Activated T-cell treated with anti-CD3 and anti-CD28 coated beads for 24 hours (primary cell): ENCODE measurements at places on chromosomes 11 and 22.

DNA sequence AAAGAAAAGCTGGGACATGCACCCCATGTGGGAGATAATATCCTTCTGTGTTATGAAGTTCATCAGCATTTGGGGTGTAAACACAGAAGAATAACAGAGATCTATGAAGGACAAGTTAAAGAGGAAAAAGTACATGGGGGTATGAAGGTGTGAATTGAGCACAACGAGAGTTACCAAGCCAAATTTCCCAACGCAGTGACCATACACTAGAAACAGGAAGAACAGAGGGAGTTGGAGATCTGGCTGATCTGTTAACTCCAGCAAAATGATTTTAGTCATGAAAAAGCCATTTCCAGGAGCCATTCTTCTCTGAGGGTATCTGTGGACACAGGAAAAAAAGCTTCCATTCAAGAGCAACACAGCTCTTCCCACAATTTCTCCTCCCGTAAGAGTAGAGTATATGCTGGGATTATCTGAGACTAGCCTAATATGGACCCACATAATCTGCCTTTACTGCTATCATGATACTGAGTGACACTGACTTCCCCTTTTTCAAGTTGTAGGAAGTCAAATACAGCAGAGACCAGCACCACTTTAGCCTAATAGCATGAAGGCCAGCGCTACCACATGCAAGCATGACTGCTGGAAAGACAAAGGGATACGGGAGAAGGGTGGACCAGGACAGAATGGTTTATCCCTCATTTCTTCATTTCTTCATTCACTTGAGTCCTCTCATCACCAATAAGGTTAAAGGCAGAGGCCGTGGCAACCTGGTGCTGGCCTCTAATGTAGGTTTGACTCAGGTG, 19.6 kb upstream of the OR8D2 start:
- DNase-seq: no peak

DNA sequence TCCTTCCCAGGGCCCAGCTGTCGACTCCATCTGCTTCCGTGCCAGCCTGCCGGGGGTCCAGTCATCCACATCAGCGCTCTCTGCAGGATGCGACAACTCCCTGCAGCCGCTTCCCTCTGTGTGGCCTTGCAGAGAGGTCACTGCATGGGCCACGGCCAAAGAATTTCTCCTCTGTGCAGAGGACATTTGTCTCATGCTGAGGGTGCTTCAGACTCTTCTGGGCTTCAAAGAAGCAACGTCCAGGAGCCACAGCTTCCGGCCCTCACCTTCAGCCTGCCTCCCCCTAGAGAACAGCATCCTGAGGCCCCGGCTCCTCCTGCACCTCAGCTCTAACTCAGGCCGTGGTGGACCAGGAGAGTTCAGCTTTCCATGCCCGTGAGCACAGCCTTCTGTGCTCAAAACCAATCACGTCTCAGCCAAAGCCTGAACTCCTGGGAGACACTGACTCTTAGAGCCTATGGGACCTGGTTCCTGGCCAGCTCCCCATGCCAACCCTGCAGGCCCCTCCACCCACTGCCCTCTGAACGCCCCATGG, 258.9 kb downstream of the BRD1 start:
- no peak for DNase-seq

DNA sequence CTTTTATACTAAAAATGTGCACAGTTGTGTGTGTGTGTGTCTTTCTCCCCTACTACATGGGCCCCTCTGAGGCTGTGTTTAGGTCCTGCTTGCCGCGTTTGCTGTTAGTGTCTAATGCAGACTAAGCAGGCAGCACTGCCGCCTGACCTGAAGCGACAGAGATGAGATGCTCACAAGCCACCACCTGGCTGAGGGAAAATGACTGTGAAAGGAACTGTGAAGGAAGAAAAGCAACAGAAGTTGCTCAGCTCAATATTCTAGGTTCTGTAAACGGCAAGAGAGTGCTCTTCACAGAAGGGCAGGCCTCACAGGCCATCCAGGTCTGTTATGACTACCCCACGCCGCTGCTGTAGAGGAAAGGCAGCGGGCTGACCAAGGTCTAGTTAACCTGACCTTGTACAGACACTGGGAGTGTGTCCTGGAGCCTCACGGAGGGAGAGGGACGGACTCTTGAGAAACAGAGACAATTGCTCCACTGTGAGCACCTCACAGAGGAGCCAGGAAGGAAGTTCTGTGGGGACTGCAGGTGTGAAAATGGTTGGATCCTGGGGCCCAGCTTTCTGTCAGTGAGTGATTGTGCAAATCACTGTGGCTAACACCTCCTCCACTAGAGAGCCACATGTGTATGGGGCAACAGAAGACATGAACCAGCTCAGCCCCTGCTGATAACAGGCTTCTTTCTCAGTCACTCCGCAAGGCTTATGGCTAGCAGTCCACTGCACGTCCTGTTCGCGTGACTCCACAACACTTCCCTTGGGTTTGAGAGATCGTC, 31.3 kb upstream of the YPEL1 start:
- DNase-seq: peak; percentile 40

GRCh38 chr11:13008625-13009475, at the start of gene RASSF10:
RASSF10 (plus strand) TSS chr11:13009316; CDS start chr11:13009577, 261 bp downstream.
- DNase-seq: peak; percentile 6

DNA sequence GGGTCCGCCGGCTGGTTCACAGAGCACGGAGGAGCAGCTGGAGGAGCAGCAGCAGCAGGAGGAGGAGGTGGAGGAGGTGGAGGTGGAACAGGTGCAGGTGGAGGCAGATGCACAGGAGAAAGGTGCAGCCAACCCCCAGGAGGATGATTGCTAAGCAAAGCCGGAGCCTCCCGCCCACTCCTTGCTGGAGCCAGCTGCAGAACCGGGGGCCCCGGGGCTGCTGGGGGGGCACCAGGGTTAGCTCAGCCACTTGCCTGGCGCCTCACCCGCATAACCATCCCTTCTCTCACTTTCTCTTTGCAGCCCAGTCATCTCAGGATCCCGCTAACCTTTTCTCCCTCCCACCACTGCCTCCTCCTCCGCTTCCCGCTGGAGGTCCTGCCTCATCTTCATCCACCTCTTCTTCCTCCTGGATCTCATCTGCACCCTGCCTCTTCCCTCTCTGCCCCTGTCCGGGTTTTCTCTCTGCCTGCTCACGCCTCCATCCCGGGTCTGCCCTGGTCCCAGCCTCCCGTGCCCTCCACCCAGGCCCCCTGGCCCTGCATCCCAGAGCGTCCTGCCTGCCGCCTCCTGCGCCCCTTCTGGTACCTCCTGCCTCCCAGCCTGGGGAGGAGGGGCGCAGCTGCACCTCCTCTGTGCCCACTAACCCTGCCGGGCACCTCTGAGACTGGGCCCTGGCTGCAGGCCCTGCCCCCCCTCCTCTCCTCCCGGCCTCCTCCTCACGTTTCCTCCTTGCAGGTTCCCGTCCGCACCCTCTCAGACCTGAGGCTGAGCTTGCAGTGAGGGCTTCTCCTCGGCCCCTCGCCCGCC, 9.5 kb downstream of the KCTD17 start:
- DNase-seq: peak; percentile 53

- peak; percentile 93 for DNase-seq
These were observed 54.2 kb downstream of the GRAMD4 start for GRCh38 chr22:46674367-46674781.

- DNase-seq: no peak
These were observed 2.0 kb downstream of the ZNHIT2 start for GRCh38 chr11:65115361-65116082.
